ENCODE measurements at places on chromosomes 11 and 22.

GRCh38 chr22:37275622-37276021 lies 6.7 kb upstream of the CYTH4 start:
- no peak for DNase-seq

- DNase-seq, result no peak
Measured at GRCh38 chr22:46092670-46093410, 57.5 kb upstream of the PPARA start.

GRCh38 chr11:85663080-85663752 lies 1.7 kb downstream of the CREBZF start:
- DNase-seq, result no peak

DNA sequence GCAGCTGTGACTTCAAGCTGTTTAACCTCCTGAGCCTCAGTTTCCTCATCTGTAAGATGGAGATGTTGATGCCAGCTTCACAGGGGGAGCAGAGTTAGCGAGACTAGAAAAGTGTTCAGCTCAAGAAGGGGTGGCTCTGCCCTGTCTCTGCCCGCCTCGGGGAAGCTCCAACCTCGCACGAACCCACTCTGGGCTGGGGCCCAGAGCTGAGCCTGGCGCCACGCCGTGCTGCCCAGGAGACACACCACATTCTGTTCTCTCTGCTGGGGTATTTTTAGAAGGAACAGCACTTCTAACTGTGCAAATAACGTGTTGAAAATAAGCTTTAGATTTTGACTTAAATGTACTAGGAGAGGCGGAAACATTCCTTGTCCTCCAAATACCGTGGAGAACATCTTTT lies 74.1 kb downstream of the PHF21B start:
- no peak for DNase-seq

DNA sequence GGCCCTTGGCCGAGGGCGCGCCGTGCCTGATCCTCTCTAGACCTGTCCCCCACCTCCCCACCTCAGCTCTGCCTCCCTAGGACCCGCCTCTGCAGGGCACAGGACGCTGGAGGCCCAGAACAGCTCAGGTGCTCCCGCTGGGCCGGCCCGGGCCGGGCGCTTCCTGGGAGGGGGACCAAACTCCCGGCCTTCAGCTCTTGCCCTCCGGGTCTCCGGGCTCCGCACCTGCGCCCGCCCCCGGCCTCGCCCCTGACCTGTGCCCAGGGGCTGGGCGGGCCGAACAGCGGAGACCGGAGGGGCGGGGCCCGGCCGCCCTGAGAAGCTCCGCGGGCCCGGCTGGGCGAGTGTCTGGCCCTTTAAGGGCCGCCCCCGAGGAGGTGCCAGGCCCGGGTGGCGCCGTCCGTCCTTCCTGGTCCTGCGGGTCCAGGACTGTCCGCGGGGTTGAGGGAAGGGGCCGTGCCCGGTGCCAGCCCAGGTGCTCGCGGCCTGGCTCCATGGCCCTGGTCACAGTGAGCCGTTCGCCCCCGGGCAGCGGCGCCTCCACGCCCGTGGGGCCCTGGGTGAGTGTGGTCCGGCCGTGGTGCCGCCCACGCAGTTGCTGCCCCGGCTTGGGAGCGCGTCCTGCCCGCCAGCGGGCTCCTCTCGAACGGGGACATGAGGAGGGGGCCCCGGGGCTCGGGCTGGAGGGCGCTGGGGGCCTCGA lies at the start of gene SSH3:
Gene SSH3, plus strand, starts transcription at position 399 of the 703 bp plus-strand sequence. Its CDS starts 96 bp downstream, at position 495.
- DNase-seq, result peak; percentile 41

DNA sequence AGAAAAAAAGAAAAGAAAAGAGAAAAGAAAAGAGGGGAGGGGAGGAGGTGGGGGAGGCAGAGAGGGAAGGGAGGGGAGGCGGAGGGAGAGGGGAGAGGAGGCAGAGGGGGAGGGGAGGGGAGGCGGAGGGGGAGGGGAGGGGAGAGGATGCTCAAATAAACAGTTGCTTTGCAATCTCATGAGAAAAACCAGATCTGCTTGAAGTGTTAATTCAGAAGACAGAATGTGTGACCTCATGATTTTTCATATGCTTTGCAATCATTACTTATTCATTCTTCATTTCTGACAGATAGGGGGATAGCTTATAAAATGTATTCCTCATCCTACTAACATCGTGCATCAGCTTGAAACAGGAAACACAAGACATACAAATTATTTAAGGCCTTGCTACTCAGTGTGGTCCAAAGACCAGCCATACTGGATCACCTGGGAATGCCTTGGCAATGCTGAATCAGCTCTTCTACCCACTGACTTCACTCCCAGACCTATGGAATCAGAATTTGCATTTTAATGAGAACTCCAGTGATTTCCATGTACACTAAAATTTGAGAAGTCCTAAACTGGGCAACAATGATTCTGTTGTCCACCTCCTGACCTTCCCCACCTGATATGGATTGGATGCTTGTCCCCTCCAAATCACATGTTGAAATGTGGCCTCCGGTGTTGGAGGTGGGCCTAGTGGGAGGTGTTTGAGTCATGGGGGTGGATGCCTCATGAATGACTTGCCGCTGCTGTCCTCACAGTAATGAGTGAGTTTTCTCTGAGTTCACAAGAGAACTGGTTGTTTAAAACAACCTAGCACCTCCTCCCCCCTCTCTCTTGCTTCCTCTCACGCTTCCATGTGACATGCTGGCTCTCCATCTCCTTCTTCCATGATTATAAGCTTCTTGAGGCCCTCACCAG lies 69.2 kb downstream of the CCDC34 start:
- no peak for DNase-seq

- no peak for DNase-seq
Measured at GRCh38 chr22:48660790-48661740, 1166.6 kb downstream of the BRD1 start.

DNA sequence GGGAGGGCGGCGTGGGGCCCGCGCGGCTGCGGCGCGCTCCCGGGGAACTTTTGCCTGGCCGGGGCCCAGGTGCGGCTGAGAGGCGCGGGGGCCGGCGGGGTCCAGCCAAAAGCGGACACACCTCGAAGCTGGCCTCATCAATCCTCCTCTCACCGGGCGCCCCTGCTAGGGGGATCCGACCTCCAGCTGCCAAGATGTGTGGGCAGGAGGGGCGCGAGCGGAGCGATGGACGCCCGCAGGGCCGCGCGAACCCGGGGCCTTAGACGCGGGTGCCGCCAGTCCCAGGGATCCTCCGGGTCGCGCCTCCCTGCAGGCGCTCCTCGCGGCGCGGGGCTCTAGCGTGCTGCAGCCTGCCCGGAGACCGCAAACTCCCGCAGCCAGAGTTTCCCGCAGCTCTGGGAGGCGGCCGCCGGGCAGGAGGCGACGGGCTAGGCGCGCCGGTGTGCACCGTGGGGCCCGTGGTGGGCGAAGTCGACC lies 785 bp downstream of the IGSF9B start:
- no peak for DNase-seq

GRCh38 chr11:48101044-48101733 lies 115.4 kb upstream of the OR4B1 start:
- no peak for DNase-seq

- DNase-seq, result peak; percentile 22
Measured at GRCh38 chr11:31240340-31240904, 129.1 kb downstream of the DCDC1 start.

DNA sequence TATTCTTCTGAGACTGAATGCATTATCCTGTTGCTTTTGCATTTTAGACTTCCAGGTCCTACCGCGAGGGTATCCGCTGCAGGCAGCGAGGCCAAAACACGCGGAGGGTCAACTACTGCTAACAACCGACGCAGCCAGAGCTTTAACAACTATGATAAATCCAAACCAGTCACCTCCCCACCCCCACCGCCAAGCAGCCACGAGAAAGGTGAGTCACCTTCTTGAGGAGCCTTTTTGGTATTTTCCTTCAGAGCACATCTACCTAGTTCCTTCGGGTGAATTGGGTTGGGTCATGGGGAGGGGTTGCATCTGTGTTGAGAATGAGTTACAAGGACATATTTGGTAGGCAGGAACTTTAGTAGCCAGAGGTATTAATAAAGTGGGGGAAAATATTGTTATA lies 179.8 kb downstream of the NAV2 start:
- DNase-seq, result no peak

- DNase-seq, result peak; percentile 10
Measured at GRCh38 chr22:26550498-26551033, 38.3 kb upstream of the TFIP11 start.

GRCh38 chr11:92867913-92868619 lies 101.4 kb upstream of the MTNR1B start:
- no peak for DNase-seq

DNA sequence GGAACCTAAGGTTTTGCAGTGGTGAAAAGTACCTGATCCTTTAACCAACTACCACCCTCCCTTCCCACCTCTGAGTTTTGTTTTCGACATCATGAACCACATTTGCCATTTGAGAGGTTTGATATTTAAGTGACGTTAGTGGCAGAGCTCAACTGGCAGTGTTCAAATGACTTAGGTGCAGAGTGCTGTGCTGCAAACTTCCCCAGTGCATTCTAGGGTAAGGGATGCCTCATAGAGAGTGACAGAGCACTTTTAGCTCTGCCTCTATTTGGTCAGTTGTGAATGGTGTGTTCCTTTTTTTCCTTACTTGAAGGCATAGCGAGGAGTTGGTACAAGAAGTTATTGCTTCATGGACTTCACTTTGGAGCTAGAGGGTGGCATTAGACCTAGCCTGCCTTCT lies 9.4 kb downstream of the BMAL1 start:
- DNase-seq, result no peak

- no peak for DNase-seq
Measured at GRCh38 chr11:134478176-134478575, 66.1 kb upstream of the B3GAT1 start.

Measured in foreskin melanocyte (primary cell).